ENCODE measurements at places on chromosomes 4 and X. TPM values are rescaled to one million over a fixed set of nuclear protein-coding genes. Genes with fewer than 3 reads are reported as not detected.

GRCh38 chr4:177128306-177128705 lies 181.4 kb upstream of the NEIL3 start:
- no peak for DNase-seq

PARM1 gene
- polyA plus RNA-seq = 3.6 TPM

DNA sequence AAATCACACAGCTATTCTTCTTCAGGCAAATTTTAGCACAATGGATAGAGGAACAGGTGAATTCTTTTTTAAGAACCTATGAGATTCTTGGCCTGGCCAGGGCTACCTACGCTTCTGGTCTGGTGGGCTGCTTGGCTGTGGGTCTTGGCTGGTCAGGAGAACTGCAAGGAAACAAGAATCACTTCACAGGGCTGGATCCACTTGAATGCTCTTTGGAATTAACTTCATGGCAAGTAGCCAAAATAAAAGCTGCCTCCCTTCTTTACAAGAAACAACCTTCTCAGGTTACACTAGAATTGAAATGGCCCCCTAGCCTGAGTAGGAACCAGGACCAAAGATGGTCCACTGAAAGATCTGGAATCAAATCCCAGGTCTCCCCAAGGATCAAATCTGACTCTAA lies 519.1 kb downstream of the IQCM start:
- no peak for DNase-seq

TSPYL2 gene
- polyA plus RNA-seq = 23.2 TPM

- no peak for DNase-seq
Measured at GRCh38 chr4:147096667-147097604, 151.3 kb upstream of the TTC29 start.

P2RY10 gene
- not detected for polyA plus RNA-seq

GRCh38 chrX:35622601-35623000 lies 175.5 kb upstream of the MAGEB16 start:
- DNase-seq = no peak

DNA sequence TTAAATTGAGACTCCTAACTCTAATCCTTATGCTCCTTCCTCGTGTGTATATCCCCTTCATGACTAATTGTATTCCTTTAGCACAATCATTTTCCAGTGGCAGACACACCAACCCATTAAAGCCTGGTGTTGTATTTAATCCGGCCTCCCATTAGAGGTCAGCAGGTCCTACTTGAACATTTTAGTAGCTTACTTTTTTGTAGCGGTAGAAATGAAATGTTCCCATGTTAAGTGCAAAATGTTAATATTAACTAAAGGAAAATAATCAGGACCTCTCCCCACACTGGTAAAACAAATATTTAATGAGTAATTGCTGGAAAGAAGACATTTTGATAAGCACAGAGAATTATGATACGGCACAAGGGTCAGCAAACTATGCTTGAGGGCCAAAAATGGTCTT lies 3.4 kb downstream of the RAB33B start:
- DNase-seq = no peak

FAM9B gene
- not detected for polyA plus RNA-seq

GRCh38 chr4:121726642-121727268 lies 30.0 kb upstream of the ANXA5 start:
- no peak for DNase-seq

TAPT1 gene
- polyA plus RNA-seq = 14.2 TPM

DNA sequence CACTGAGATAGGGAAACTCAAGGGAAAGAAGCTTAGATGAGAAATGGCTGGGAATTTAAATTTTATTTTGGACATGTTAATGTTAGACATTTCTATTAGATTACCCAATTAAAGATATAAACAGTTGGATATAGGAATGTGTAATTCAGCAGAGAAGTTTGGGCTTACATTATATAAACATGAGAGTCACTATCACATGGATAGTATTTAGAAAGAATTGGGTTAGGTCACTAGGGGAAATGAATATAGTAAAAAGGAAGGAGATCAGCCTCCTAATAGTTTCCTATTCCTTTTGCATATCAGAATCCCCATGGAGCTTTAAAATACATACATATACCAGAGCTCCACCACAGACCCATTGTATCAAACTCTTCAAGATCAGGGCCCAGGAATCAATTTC lies 19.6 kb upstream of the CXCL5 start:
- DNase-seq = no peak

DNA sequence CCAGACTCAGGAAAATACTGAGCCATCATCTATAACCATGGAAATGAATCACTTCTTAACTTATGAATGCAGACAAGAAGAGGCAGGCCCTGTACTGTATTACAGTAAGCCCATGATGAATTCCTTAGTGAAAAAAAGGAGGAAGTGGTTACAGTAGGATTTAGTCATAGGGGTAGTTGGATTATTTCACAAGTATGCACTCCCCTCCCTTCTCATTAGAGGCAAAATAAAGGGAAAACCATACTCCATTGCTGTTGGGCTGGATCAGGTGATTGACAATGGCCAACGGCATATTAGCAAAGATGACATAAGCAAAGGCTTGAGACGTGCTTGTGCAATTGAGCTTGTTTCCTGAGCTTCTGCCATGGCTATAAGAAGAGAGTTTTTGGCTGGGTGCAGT lies 181.1 kb upstream of the PRPS2 start:
- DNase-seq = no peak

Data from psoas muscle (tissue), 8 donors.